ENCODE measurements at places on chromosomes 1 and 21.

DNA sequence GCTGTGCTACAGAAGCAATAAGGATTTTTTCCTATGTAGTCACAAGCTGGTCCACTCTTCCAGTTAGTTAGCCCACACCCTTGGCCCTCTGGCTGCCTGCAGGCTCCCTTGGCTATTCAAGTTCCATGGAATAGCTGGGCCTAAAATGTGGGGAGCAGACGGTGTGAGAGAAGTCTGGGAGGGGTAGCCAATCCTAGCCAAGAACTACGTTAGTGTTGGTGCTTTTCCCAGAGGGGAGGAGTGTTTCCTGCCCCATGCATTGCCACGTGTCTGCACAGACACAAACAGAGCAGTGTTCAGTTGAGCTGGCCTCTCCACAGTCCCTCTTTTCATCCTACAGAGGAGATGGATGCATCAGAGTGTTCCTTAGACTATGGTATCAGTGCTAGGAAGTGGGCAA lies 59.0 kb upstream of the IPO9 start:
- no peak for DNase-seq

GRCh38 chr21:42009018-42009830 lies 936 bp downstream of the ZBTB21 start:
- DNase-seq, result peak; percentile 66

DNA sequence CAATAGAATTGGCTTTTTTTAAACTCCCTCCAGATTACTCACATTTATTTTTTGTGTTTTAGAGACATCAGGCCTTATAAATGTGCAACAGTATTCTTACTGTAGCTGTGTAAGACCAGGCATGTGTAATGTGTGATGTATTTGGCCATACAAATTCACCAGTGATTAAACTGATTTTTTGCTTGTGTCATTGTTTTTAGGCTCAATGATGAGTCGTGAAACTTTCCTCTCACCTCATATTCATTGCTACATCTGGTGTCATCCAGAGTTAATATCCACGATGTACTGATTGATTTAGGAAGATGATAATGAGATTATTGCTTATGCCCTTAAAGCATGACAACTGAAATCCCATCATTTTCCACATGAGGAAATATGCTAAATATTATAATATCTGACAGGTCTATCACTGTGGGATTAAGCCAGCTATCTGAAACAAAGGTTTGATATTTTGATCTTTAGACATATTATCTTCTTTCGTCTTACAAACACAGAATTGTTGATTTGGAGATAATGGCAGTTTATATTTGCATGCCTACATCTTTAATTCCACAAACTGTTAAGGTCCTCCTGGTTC lies 487.9 kb downstream of the PTBP2 start:
- no peak for DNase-seq

GRCh38 chr1:56478734-56479133 lies 100.6 kb downstream of the PLPP3 start:
- DNase-seq, result no peak

DNA sequence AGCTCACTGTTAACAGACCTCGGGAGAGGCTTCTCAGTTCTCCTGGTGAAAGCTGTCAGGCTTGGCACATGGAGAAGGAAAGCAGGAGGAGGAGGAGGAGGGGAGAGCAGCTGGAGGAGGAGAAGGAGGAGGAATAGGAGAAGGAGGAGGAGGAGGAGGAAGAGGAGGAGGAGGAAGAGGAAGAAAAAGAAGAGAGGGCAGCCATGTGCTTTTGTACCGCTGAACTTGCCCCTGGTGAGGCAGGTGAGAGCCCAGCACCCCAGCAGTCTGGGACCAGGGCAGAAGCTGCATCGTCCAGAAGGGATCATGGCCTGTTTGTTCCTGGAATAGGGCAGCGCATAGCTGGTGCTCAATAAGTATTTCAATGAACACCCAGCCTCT lies 21.3 kb upstream of the GRHL3 start:
- no peak for DNase-seq

- DNase-seq, result no peak
These were observed 42.1 kb downstream of the DMRTB1 start for GRCh38 chr1:53501065-53502005.

- no peak for DNase-seq
These were observed 6.9 kb upstream of the PRKAA2 start for GRCh38 chr1:56638248-56638647.

- DNase-seq, result no peak
These were observed 3.7 kb upstream of the CCN1 start for GRCh38 chr1:85576642-85577418.

- DNase-seq, result no peak
These were observed 119.1 kb upstream of the DMRTA2 start for GRCh38 chr1:50542362-50542761.

DNA sequence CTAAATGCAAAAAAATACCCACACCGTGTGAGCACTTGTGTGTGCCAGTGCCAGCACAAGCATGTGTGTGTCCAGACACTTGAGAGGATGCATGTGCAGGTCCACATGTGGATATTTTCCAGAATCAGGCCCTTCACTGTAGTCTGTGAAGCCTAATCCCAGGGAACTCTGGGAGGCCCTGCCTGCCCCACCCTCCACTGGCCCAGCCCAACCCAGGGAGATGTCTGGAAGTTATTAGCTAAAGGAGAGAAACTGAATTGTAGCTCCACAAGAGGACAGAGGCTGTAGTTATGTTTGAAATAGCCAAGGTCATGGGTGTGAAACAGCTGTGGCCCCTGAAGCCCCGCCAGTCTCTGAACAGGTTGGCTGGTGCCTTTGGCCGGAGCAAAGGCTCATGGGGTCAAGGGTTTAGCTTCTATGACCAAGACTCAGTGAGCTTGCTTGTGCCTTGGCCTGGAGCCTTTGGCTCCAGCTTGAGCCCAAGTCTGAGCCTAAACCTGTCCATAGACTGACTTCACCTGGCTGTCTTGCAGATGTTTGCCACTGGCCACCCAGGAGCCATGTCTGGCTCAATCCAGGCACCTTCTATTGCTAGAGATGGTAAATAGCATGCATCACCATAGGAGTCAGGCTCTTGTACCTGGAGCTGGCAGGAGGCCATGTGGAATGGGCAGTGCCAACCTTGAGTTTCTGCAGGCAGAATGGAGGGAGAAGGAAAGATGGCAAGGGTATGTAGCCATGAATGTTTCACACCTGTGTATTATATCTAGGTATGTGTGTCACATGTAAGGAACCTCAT lies 69.9 kb downstream of the TMEM53 start:
- DNase-seq, result no peak

DNA sequence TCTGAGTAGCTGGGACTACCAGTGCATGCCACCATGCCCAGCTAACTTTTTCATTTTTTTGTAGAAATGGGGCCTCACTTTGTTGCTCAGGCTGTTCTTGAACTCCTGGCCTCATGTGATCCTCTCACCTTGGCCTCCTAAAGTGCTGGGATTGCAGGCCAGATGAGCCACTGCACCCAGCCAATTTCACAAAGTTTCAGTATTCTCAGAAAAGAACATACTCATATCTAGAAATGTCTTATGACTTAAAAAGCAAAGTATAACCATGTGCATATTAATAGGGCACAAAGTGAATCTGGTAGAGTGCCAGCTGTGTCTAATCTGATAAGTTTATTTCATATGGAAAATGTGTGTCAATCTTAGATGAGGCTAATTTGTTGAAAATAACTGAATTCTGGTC lies 87.5 kb upstream of the CACYBP start:
- DNase-seq, result peak; percentile 12

GRCh38 chr1:210340311-210340710 lies 11.6 kb downstream of the HHAT start:
- no peak for DNase-seq

DNA sequence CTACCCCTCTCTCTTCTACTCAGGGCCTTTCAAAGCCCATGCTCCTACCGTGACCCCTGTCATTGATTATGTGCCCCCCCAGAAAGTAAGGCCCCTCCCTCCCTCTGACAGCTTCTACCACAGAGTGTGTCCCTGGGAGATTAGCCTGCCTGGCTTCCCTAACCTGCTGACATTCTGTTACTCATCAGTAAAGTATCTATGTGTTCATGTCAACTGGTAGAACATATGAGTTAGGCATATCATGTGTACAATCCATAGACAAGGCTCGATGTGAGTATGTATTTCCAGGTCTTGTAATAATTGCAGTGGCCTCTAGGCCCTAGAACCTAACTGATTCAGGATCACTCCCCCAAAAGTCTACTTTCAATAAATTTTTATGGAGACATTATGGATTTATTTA lies 120.0 kb downstream of the GIPC2 start:
- DNase-seq, result no peak

GRCh38 chr1:51230501-51231078 lies 5.5 kb upstream of the RNF11 start:
- no peak for DNase-seq

DNA sequence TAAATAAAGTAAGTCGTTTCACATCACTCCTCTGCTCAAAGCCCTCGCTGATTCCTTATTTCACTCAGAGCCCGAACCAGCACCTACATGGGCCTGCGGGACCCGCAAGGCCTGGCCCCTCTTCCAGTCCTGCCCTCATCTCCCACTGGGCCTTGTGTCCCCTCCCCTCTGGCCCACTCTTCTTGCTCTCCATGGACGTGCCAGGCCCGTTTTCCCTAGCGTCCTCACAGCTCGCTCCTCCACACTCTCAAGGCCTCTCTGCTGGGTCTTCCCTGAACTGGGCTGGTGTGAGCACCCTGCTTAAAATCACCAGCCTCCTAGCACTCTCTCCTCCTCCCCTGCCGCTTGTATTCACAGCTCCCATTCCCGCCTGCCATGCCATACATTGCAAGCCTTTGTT lies 237.9 kb downstream of the FOXD2 start:
- DNase-seq, result no peak

DNA sequence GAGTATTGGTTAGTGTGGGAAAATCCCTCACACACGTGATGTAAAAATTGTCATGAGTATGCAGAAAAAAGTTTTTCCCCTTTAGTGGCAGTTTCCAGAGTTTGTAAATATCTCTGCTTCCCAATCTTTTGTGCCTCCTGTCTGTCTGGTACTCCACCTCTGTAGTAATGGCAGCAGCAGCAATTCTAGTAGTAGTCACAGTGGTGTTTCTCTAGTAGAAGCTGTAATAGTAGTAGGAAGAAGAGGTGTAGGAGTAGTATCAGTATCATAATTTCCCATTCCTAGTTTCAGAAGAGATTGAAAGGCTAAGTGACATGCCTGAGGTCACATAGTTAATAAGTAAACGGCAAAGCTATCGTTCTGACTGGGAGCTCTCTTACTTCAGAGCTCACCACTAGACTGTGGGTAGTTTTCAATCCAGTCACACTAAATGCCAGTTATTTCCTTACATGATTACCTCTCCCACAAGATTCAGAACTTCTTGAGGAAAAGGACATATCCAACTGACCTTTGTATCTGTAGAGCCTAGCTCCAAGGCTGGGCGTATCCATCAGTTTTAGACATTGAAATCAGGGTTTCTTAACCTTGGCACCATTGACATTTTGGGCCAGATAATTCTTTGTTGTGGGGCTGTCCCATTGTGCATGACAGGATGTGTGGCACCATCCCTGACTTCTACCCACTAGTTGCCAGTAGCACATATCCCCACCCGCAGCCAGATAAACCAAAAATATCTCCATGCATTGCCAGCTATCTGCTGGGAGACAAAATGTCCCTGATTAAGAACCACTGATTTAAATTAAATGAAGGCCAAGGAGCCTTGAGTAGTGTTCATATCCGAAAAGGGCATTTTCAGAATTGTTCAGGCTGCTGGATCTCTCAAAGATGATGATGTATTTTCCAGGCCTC lies 135.9 kb downstream of the FGGY start:
- DNase-seq, result no peak

DNA sequence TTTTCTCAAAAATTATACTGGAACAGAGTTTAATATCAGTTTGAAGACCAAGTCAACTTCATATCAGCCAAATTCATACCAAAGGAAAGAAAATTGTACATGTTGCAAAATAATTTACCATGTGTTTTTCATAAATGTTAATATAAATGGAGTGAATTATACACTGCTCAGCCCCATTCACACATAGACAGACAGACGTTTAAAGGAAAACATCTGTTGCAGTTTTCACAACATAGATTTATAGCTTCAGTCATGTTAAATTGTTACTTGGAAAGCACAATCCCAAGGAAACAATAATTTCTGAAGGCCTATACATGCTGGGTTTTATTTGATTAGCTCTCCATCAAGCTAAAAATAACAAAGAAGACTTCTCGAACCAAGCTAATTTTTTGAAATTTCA lies 27.8 kb upstream of the HYI start:
- no peak for DNase-seq

GRCh38 chr1:46563341-46563740 lies 11.9 kb upstream of the KNCN start:
- DNase-seq, result no peak

DNA sequence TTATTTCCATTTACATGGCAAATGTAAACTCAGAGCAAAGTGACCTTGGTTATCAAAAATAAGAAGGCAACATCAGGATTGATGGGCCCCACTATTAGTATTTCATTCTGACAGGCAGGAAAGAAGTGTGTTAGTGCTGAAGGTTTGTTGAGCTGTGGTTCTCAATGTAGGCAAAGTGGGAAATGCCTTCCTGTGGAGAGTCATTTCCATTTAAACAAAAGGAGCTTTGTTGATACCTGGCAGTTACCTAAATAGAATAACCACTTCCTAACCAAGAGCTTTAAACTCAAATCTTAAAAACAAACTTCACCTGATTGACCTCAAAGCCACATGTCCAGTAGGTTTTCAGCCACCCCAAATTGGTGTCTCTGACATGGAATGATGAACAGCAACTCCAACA lies 579.9 kb upstream of the BEND5 start:
- no peak for DNase-seq

- DNase-seq, result peak; percentile 14
These were observed 45.5 kb downstream of the RABGAP1L start for GRCh38 chr1:174204697-174205308.

DNA sequence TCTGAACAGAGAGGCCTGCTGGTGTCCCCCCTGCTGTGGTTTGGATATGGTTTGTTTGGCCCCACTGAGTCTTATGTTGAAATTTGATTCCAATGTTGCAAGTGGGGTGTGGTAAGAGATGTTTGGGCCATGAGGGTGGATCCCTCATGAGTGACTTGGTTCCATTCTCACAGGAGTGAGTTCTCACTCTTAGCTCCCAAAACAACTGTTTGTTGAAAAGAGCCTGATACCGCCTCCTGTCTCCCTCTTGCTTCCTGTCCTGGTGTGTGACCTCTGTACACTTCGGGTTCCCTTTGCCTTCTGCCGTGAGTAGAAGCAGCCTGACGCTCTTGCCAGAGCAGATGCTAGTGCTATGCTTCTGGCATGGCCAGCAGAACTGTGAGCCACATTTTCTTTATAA lies 60.5 kb downstream of the C21orf91 start:
- DNase-seq, result no peak

- no peak for DNase-seq
These were observed 27.2 kb upstream of the CLIC4 start for GRCh38 chr1:24717887-24718650.

DNA sequence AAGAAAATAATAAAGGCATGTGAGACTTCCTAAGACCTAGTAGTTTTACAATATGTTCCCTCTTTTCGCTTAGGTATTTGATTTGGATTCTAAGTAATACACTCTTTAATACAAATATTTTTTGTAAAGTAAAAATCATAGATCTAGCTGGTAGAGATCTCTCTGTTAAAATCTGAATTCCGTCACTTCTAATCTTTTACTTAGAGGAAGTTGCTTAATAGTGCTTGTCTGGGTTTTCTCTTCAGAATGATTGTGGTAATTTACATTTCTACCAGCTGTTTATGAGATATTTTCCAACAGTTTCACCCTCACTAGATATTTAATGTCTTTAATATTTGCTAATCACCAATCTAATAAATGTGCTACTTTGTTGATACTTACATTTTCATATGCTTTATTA lies 23.3 kb downstream of the RBM11 start:
- DNase-seq, result no peak

Measured in stimulated activated naive CD4-positive, alpha-beta T cell treated with Interleukin-2 at 50 U/mL for 16 hours (primary cell).